Endothelial cell of umbilical vein (primary cell): ENCODE measurements at places on chromosomes 4 and X. TPM values are rescaled to one million over a fixed set of nuclear protein-coding genes. Genes with fewer than 3 reads are reported as not detected.

GRCh38 chrX:11787564-11787963 lies 29.5 kb downstream of the MSL3 start:
- peak; percentile 49 for DNase-seq

GRCh38 chrX:50381729-50382415 lies 88.8 kb downstream of the DGKK start:
- DNase-seq, result no peak

- no peak for DNase-seq
Measured at GRCh38 chr4:170336238-170336775, 246.6 kb upstream of the AADAT start.

DNA sequence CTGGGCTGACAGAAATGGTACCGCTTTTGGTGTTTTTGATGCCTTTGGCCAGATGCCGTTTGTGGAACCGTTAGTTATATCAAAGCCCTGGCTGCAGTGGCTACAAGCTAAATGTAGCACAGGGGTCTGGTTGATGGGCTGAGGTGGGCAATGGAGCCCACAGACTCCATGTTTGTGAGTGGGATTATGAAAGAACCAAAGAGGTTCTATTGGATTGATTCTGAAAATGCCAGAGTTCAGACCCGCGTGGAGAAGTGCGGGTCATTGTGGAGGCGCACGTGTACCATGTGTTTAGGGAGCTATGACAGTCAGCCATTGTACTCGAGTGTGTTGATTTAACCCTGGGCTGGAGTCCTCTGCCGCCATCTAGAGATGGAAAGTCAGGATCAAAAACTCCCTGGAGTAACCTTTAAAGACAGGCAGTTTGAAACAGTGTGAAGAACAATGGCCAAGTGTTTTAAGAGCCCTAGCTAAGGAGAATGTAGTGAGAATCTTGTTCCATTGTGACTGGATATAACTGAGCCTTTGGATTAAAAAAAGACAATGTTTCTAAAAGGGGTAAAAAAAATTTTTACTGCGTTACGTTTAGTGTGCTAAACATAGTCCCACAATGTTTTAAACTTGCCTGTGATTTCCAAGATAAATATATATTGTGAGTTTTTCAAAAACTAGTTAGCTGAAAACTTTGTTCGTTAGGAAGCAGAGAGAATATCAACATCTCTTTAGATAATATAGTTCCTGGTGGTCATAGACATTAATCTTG lies 12.7 kb downstream of the ART3 start:
- DNase-seq, result peak; percentile 78

DNA sequence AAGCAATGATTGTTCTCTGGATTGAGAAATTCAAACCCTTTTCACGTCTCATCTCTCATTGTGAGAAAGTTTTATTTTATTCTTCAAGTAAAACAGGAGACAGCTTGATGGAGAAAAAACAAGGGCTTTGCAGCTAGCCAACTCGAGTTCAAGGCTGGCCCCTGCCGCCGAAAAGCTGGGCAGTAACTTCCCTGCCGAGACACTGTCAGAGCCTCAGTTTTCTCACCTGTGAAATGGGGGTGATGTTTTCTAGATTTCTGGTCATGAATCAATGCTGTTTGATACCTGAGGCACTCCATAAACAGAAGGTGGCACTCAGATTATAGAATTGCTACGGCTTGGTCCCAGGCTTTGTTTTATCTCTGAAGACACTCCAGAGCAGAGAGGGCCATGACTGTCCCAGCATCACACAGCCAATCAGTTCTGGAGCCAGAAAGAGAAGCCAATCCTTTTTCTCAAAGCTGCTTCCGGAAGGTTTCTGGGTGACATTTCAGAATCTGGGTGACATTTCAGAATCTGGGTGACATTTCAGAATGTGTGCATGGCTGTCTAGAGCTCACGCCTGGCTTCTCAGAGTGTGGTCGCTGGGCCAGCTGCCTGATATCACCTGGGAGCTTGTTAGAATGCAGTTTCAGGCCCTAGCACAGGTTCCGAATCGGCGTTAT lies 33.2 kb downstream of the HMX1 start:
- no peak for DNase-seq

DNA sequence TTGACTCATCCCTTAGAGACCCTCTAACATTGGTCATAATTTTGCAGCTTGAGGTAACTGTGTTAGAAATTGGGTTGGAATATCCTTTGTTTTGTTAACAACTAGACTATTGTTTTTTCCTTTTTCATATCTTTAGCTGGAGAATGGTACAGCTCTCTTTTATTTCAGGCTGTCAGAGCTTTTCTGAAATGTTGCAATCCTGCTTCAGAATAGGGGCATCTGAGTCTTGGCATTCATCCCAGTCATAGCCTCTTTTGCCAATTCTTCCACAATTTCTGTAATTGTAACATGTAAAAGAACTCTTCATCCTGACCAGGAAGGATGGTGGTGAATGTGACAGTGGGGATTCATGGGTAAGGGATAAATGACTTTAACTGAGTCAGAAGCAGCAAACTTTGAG lies 128.7 kb downstream of the FHIP1A start:
- DNase-seq, result no peak

DNA sequence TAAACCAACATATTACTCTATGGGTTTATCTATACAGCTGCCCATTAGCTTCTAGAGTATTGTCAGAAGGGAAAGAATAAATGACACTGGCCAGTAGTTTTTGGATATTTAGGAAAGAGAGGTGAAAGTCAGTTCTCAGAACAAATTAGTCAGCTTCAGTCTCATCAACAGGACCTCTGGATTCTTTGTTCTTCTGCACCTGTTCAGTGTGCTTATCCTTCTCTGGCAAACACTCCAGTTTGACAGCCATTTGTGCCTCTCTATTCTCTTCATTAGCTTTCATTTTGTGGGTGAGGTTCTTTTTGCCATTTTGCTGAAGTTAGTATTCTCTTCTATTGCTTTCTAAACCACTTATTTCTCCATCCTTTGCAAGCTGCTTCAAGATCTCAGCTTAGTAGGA lies 107.0 kb downstream of the PCDH18 start:
- no peak for DNase-seq

- no peak for DNase-seq
Measured at GRCh38 chrX:130682990-130683389, 220.0 kb downstream of the ENOX2 start.

DNA sequence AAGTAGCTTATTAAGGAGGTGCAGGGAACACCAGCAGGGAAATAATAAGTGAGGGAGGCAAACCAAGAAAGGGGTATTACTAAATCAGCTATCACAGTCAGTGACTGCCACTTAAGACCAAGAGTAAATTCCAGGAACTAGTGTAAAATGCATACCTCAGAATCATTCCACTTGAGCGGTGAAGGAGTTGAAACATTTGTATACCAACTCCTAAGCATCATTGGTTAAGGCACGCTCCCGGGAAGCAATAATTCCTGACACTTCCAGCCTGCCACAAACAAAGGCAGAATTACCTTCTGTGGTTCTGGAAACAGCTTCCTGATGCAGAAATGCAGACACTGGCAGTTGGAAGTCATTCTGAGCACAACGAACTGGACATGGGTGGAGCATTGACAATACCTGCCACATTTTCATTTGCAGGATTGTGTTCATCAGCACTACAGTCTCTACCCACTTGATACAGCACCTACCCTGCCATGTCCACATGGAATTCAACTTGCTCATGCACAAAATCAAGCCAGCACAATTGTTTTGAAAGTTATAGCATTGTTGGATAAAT lies 82.1 kb downstream of the PPP1R2C start:
- no peak for DNase-seq

The HTRA3 gene
- 8.2 and 12.0 TPM in 2 replicates for total RNA-seq

The VGLL1 gene
- not detected in 2 replicates for total RNA-seq

The GIMD1 gene
- not detected in 2 replicates for total RNA-seq

The GBA3 gene
- not detected in 2 replicates for total RNA-seq

The SEPTIN11 gene
- 168 and 202 TPM in 2 replicates for total RNA-seq

The COL25A1 gene
- total RNA-seq, result 3.5 and 3.9 TPM in 2 replicates

The GRID2 gene
- not detected in 2 replicates for total RNA-seq

The TCEAL9 gene
- 98.3 and 99.2 TPM in 2 replicates for total RNA-seq
